Activated CD4-positive, alpha-beta T cell treated with anti-CD3 and anti-CD28 coated beads, Interleukin-2, amount 50 U/mL, for 4 hours (primary cell): ENCODE measurements at places on chromosomes 4 and X.

- DNase-seq: no peak
Measured at GRCh38 chr4:10977534-10977933, 293.0 kb upstream of the CLNK start.

DNA sequence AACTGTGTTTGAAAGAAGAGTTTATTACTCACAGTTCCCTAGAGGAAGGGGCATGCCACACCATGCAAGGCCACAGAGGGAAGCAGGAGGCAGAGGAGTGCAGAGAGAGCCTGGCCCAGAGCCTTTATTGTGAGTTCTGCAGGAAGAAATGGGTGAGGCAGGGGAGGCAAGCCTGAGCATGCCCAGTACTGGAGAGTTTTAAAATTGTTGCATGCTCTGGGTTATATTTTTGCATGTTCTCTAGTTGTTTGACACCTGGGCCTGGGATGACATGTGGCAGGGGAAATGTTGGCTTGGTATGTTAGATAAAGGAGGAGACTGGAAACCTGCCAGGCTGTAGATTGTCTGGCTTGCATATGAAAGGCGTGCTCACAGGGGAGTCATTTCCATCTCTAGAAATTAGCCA, 19.7 kb upstream of the CRMP1 start:
- no peak for DNase-seq

- DNase-seq: no peak
Measured at GRCh38 chr4:73499996-73500765, 18.6 kb downstream of the AFM start.

DNA sequence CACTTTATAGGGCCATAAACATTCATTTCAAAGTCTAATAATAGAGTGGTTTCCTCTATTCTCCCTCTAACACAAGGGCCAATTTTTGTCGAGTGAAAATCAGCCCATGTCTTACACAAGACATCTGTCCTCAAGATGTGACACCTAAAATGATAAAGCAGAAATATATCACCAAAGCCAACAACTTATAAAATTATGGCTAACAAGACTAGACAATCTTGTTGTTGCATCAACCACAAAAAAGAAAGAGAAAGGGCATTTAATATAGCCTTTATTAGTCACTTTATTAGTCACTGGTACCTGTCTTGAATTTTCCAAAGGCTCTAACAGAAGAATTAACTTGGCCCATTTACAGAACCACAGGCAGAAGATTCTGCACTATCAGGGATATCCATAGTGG, 161.6 kb downstream of the SMIM20 start:
- DNase-seq: no peak

- DNase-seq: no peak
Measured at GRCh38 chr4:22988526-22988925, 295.8 kb downstream of the GBA3 start.

DNA sequence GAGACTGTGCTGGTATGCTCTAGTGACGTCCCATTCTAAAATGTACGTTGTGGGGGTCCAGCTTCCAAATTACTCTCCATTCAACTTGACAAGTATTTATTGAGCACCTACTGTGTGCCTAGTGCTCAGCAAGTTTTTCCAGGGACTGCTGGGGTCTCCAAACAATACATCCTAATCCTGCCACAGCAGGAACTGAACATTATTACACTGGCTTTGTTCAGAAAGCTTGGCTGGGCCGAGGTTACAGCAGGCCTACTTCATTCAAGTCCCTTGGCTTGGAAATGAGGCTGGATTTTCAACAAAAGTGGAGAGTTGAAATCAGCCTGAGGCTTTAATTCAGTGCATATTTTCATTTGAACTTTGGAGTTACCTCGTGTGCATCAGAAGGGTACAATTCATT, 78.0 kb downstream of the GUCY2F start:
- no peak for DNase-seq

DNA sequence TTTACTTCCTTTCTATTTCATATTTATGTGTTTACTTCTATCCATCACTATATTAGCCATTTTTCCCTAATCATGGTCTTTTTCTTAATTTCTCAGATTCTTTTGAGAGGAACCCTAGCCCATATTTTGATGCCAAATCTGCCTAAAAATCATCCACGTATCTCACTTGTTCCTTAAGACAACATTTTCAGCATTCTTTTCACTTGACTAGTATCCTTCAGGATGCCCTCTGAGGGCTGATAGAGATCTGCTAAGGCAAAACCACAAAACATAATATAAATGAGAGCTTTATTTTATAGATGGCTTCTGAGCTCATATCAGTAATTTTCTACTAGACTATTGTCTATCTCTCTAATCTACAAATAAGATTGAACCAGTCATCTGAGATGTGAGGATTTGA, 341.9 kb downstream of the GPM6A start:
- no peak for DNase-seq

DNA sequence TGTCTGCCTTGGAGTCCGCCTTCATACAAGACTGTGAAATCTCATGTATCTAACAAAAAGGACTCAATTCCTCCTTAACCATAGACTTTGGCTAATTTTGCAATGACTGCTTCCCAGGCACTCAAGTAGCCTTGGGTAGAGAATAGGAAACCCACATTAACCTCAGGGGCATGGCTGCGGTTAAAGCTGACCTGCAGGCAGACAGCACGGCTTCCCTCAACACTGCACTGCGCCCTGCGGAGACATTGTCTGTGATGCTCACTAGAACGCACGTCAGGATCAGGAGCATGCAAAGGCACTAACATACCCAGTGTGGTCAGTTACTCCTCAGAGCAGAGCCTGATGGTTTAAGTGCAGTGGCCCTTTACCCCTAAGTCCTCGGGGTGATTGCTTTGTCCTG, 10.3 kb upstream of the GPR143 start:
- DNase-seq: no peak

DNA sequence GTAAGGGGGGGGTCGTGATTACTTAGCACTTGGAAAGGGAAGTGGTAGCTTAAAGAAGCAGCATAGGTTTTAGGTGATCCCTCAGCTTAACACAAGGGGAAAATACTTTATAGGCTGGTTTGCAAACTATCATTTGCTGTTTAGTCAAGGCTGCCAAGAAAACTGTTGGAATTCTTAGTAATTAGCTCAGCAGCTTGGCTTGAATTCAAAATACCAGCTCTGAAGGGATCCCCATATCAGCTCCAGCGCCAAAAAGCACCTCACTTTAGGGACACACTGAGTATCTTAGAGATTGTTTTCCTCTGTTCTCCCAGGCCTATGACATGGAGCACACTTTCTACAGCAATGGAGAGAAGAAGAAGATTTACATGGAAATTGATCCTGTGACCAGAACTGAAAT, 8.8 kb downstream of the TNMD start:
- no peak for DNase-seq

GRCh38 chr4:66842026-66842723, 703.1 kb downstream of the CENPC start:
- no peak for DNase-seq

DNA sequence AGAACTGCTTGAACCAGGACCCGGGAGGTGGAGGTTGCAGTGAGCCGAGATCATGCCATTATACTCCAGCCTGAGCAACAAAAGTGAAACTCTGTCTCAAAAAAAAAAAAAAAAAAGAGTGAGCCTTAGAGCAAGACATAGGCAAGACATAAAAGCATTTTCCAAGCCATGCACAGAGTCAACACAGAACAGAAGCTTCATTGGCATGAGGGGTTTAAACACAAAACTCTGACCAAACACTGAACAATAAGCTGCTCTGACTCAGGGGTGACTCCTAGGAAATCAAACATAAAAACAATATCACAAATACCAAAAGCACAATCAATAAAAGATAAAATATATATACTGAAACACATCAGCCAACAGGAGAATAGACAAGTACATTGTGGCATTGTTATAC, 136.8 kb downstream of the PLS3 start:
- DNase-seq: no peak

DNA sequence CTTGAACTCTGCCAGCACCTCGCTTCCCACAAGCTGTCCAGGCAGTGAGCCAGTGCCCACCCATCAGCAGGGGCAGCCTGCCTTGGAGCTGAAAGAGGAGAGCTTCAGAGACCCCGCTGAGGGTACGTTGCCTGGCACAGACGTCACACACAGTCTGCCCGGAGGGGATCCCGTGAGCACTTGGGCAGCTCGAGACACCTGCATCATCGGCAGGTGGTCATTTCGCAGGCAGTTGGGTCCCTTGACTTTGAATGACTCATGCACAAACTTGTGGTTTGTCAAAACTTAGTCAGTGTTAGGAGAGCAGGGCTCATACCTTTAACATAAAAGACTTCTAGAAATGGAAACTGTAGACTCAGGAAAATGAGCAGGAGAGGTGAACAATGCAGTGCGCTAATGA, 9.9 kb downstream of the TACC3 start:
- no peak for DNase-seq

DNA sequence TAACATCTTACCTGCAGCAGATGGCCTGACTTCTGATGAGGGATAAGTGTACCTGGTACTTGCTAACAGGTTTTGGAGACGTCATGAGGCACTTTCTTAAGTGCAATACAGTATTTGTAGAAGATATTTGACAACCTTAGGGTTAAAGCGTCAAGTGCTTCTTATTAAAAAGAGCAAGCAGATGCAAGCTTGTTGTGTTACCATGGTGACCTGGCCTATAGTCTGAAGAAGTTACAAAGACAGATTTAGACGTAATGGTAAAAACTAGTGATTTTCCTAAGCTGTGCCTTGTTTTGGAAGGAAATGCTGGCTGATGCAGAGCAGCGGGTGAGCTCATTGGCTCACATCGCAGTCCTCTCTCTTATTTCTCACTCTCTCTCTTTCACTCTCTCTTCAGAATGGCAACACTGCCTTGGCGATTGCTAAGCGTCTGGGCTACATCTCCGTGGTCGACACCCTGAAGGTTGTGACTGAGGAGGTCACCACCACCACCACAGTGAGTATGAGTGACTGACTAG, 243.6 kb downstream of the ANK2 start:
- DNase-seq: no peak

GRCh38 chrX:2928191-2928582, 952 bp downstream of the ARSD start:
- DNase-seq: no peak

DNA sequence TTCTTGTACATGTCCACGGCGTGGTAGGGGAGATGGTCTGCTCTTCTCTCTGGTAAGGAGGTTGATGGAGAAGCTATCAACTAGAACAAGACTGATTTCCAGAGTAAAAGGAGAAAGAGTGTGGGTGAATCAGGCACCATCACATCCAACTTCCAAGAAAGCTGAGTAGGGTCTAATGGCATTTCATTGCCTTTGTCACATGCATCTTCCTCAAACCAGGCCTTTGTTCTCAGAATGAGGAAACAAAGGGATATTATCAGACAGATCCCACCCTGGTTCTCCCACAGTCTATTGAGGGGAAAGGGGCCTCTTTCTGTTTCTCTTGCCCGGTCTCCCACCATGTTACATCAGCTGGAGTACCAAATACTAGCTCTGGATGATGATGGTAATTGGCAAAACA, 160.2 kb upstream of the RBPJ start:
- DNase-seq: no peak

GRCh38 chr4:147599206-147599605, 18.0 kb upstream of the TMEM184C start:
- DNase-seq: no peak
